Right cardiac atrium (tissue), 5 donors: ENCODE measurements at places on chromosomes 1 and 21. TPM values are rescaled to one million over a fixed set of nuclear protein-coding genes. Genes with fewer than 3 reads are reported as not detected.

DNA sequence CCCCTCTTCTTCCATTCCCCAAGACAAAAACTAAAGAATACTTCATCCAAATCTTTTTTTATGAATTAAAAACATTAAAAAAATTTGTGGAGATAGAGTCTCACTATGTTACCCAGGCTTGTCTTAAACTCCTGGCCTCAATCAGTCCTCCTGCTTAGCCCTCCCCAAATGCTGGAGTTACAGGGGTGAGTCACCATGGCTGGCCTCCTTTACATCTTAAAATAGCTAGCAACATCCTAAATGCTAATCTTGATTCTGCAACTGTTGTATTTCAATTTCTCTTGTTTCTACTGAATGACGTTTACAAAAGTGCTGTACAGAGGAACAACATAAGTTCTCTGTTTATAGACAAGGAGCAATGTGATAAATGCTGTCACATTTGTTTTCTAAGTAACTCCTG, 483.5 kb downstream of the ADGRL2 start:
- no peak for DNase-seq

GRCh38 chr1:206554211-206554610, 46.9 kb downstream of the RASSF5 start:
- DNase-seq: no peak

DNA sequence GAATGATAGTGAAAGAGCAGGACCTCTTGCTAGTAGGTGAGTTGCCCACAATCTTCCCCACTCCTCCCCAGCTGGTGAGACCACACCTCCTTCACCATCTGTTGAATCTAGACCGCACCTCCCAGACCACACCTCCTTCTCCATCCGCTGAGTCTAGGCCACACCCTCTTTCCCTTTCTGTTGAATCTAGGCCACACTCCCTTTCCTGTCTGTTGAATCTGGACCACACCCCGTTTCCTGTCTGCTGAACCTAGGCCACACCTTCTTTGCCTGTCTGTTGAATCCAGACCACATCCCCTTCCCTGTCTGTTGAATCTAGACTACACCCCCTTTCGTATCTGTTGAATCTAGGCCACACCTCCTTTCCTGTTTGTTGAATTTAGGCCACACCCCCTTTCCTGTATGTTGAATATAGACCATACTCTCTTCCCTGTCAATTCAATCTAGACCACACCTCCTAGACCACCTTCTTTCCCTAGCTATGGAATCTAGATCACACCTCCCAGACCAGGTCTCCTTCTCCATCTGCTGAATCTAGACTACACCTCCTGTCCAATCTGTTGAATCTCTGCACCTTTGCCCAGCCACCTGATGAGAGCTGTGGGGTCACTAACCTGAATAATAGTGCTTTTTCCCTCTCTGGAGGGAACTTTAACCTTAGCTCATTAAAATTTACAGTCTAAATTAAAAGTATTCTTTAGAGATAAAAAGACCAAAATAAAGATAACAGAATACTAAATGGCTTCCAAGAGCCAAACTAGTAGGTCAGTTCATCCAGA, 116.3 kb downstream of the DAB1 start:
- no peak for DNase-seq

DNA sequence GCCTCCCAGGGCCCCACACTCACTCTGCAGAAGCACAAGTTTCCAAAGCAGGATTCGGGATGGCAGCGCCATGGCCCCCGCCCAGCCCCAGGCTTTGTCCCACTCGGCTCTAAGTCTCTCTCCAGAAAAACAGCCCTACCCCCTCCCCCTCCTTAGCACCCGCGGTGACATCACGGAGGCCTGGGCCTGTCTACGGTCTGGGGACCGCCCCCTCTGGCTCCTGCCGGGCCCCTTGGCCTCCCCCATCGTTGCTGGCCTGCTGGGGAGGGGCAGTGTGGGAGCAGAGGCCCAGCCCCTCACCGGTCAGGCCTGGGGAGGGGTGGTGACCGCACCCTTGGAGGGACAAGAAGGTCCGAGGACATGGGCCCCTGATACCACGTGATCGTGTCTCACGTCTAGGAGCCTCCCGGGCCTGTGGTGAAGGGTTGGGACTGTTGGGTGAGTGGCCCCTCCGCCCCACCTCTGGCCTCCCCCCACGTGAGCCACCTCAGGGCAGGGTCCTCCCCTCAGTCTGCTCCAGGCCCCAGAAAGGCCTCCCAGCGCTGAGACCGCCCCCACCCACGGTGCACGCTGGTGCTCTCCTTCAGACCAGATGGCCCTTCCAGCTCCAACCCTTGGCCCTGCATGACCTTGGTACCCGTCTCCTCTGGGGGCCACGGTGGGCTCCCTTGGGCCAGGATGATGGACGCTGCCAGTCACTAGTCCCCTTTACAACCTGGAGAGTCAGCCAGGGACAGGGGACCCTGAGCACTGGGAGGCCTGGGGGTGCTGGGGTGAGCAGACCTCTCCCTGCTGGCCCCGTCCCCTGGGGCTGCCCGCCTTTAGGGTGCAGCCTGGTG, at the start of gene MXRA8:
TSS of gene MXRA8 (minus strand) at position 123 of the 839 bp plus-strand sequence. CDS start at position 72, 51 bp downstream.
- DNase-seq: peak; percentile 94

DNA sequence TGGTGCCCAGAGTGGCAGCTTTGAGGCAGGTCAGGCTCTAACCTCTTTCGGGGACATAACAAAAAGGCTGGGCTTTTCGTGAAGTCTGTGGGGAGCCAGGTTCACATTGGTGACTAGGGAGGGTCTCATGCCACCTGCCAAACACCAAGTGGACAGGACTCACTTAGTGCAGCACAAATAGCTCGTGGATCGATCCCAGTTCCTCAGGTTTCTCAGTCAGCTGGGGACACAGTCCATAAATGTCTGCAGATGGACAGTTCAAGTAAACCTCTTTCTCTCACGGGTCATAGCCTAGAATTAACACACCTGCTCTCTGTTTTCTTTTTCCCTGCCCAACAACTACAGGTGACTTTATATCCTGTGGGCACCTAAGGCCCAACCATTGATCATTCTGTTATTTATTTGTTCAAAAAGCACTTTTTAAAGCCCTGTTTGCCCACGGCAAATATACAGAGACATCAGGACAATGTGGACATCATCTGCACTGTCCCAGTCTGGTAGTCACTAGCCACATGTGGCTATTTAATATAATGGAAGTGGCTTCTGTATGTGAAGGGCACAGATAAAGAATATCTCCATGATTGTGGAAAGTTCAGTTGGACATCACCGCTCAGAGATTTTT, 53.5 kb downstream of the CAPN2 start:
- DNase-seq: no peak

SSR2 gene
- 82.0 TPM for total RNA-seq

- DNase-seq: no peak
Observed at GRCh38 chr1:241612533-241613477, 27.4 kb downstream of the CHML start.

CYP4B1 gene
- total RNA-seq: 4.6 TPM

GRCh38 chr1:171742577-171742922, 685 bp upstream of the VAMP4 start:
- DNase-seq: peak; percentile 35
